ENCODE measurements at places on chromosomes 11 and 22.

GRCh38 chr11:36628141-36628540 is 30.1 kb upstream of the RAG2 start:
- DNase-seq = no peak

GRCh38 chr11:134498326-134499139 is 86.5 kb upstream of the B3GAT1 start:
- no peak for DNase-seq

GRCh38 chr11:117097389-117098268 is 599 bp downstream of the SIK3 start:
- DNase-seq = peak; percentile 17

DNA sequence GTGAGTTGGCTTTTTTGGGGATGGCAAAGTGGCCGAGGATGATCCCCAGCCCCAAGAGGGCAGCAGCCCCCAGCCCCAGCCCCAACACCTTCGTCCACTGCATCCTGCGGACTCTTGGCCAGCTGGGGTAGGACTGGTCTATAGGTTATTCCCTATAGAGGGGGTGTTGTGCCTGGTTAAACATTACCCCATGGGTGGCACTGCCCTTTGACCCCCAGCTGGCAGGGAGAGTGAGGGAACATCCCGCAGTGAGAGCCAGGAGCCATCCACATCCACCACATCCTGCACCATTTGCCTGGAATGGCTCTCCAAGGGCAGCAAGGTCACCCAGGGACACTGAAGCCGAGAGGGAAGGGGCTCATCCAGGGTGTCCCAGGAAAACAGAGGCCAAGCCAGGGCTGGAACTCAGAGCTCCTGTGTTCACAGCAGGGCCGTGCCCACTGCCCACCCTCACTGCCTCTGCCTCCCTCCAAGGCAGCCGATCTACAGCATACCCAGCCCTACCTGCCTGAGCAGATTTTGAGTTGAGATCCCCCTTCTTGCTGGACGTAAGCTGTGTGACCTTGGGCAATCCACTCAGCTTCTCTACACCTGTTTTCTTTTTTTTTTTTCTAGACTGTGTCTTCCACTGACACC is at the start of gene NAALADL1:
Gene NAALADL1 (minus strand): TSS at position 135 of the 636 bp plus-strand sequence. CDS start 32 bp downstream, at position 103.
- DNase-seq = no peak

GRCh38 chr22:49351761-49352227 is 475.9 kb downstream of the BRD1 start:
- DNase-seq = no peak

All from cortex of kidney (tissue), 1 donor.